ENCODE measurements at places on chromosomes 2 and 18.

- no peak for DNase-seq
Measured at GRCh38 chr2:73187549-73187948, 14.8 kb upstream of the NOTO start.

- DNase-seq = no peak
Measured at GRCh38 chr2:109170645-109171044, 41.6 kb downstream of the SH3RF3 start.

GRCh38 chr2:235094457-235094856 is 142.6 kb downstream of the SH3BP4 start:
- no peak for DNase-seq

DNA sequence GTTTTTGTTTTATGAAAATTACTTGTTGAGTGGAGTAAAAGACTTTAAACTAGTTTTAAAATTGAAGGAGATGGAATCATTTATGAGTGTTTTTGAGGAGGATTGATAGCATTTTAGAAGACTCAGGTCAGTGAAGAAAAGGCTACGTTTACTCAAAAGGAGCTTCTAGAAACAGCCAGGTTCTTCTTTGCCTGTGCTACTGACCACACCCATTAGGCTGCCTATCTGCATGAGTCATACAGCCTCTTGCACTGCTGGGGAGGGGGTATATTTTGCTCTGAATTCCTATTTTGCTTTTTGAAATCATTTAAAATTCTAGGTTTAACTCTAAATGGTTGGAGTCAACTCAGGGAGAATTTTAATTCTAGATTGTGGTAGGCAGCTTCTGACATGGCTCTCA is 22.3 kb downstream of the EFEMP1 start:
- peak; percentile 56 for DNase-seq

DNA sequence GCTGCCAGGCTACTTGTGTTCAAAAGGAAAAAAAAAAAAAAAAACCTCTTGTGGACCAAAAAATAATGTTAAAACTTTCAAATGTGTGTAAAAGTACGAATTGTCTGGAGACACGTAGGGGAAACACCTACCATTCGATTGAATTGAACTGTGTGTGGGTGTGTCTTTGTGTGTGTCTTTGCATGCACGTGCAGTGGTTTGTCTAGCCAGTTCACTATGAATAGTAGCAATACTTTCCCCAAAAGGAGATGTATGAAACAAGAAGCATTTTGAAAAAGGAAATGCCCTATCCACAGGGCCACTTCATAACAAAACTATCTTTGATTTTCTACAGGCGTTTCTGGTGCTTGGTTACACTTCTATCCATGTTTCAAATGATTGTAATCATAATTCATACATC is 186.8 kb downstream of the RPRM start:
- DNase-seq = no peak

GRCh38 chr2:86570059-86570458 is 6.8 kb upstream of the CHMP3 start:
- peak; percentile 18 for DNase-seq

DNA sequence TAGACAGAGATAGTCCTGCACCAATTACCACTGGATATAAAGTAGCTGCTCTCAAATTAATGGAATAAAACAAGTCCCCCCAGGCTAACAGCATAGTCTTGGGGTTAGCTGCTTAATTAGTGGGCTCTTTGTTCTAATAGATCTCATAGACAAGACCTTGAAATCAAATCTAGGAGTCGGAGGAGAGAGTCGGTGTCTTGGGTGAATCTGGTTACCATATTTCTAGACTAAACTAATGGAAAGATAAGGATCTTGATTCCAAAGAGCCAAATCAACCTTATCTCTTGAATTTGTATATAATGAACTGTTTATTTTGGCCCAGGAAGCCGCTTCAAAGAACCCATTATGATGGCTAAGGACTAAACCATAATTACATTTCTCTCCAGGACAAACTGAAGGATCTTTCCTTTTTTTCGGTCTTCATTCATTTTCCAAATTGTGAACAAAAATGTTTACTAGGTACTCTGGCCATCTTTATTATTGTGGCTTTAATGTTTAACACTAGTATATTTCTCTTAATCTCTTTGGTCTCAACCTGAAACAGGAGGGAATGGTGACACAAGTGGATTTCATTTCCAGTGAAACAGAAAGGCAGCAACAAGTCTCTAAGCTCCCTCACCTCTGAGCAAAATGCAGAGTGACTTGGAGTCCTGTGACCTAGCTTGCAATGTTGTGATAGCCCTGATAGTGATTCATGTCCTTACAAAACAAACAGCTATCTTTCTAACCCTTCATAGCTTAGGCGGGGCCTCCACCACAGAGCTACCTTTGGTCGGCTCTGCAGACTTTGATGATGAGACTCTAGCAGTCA is 137.9 kb upstream of the PARD3B start:
- DNase-seq = peak; percentile 68

GRCh38 chr2:173657996-173658717 is 303.5 kb downstream of the CDCA7 start:
- DNase-seq = peak; percentile 95

DNA sequence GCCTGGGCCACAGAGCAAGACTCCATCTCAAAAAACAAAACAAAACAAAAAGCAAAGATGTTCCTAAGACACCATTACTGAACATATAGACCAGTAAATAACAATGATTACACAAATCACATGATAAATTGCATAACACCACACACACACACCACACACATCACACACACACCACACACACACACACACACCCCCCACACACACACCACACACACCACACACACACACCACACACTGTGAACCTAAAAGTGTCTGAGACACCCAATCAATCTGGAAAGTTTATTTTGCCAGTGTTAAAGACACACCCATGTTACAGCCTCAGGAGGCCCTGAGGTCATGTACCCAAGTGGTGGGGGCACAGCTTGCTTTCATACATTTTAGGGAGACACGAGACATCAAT is 62.6 kb upstream of the ASAP2 start:
- no peak for DNase-seq

DNA sequence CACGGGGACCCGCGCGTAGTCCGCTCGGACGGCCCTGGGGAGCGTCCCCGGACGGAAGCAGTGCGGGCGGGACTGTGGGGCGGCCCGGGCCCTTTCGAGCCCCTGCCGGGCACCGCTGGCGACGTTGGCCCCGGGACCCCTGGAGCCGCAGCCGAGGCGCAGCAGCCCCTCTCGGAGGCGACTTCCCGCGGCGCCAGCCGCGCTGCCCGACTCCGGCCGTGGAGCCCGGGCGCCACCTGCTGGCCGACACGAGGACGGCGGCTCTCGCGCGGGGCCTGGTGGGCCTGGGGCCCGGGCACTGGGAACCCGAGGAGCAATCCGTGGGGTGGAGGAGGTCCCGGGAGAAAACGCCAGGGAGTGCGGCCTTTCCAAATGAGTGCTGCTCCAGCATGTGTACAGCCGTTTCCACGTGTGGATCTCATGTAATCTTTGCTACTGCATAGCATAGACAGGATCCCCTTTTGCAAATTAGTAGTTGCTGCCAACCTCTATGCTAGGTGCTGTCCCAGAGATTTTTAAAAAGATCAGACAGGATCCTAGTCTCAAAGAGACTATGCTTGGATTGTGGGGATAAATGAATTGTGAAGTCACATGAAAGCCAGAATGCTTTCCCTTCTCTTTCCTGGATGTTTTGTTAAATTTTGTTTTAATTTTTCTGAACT is 4.0 kb downstream of the ID2 start:
- peak; percentile 50 for DNase-seq

DNA sequence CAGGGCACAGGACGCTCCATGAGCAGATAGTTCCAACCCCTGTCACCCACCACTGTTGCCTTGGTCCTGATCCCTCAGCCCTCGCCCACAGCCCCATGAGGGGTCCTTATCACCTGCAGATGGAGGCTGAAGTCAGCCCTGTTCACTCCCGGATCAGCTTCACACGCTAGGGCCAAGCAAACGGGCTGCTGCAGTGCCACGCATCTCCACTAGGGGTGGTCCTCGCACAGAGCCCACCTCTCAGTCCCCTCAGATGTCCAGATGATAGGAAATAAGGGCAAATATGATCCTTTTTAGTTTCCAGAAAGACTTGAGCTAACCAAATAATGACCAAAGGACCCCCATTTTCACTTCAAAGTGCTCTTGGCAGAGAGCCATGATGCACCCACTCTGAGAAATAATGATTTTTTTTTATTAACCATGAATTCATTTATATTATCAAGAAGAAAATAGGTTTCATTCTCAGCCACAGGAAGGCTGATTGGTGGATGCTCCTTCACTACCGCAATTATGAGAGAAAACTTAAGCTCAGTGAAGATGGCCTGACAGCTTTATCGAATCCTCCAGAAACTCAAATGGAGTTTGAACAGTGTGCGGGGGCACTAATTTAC is 71.9 kb upstream of the KLHL29 start:
- peak; percentile 16 for DNase-seq

DNA sequence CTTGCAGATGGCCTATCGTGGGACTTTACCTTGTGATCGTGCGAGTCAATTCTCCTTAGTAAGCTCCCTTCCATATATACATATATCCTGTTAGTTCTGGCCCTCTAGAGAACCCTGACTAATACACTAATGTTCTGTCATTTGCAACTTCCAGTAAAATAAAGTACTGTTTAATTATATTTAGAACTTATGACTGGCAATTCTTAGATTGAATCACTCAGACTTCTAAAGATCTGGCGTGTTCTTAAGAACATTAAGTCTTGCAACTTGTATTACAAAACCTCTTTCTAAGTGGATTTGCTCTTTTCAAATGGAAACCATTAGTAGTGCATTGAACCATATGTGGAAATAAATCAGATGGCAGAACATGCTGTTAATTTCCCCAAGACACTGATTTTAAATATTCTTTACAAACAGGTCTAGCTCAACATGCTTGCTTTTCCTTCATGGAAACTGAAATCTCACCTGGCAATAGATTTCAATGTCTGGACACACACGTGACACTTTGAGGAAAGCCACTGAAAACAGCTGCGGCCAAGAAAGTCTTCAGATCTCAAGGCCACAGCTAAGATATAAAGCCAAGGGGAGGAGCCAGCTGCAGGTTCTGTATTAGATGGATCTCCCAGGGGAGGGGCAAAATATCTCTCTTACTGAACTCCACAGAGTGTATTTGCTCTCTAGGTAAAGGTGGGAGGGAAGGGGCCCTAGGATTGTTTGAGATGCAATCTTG is 50.6 kb downstream of the PMAIP1 start:
- no peak for DNase-seq

GRCh38 chr2:132943829-132944228 is 273.8 kb upstream of the LYPD1 start:
- peak; percentile 52 for DNase-seq

- DNase-seq = no peak
Measured at GRCh38 chr2:232350804-232351685, 27.5 kb upstream of the ALPP start.

DNA sequence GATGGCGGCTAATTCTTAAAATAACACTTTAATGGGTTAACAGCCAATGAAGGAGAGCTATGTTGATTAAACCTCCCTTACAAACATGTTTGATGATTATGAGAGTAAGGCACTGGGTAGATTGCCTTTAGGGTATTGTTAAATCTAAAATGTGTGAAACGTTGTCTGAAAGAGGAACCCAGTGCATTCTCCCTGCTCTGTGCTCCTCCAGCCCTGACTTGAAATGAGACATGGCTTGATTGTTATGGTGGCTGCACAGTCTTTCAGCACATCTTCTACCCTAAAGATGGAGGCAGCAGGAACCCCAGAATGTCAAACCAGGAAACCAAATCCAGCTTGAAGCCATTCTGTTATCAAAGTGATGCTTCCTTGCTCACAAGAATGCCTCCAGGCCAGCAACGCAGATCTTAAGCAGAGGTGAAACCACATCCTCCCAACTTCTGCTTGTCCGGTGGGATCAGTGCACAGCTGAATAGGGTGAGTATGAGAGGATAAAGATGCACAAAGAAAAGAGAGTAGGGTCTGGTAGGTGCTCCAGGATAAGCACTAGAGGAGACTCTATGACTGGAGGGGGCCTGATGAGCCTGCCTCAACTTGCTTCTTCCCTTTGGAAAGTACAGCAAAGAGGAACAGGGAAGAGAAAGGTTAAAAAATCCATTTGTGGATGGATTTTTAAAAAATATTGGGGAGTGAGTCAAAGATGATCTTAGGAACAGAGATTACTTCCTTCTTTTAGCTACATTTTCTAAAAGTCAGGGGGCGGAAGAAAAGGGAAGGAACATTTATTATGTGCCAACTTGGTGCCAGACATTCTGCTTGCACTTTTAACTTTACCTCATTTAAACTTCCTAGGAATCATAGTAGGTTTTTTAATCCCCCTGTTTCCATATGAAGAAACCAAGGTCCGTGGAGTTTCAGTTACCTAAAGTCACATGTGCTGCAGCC is 523.0 kb downstream of the TXNL1 start:
- DNase-seq = peak; percentile 24

DNA sequence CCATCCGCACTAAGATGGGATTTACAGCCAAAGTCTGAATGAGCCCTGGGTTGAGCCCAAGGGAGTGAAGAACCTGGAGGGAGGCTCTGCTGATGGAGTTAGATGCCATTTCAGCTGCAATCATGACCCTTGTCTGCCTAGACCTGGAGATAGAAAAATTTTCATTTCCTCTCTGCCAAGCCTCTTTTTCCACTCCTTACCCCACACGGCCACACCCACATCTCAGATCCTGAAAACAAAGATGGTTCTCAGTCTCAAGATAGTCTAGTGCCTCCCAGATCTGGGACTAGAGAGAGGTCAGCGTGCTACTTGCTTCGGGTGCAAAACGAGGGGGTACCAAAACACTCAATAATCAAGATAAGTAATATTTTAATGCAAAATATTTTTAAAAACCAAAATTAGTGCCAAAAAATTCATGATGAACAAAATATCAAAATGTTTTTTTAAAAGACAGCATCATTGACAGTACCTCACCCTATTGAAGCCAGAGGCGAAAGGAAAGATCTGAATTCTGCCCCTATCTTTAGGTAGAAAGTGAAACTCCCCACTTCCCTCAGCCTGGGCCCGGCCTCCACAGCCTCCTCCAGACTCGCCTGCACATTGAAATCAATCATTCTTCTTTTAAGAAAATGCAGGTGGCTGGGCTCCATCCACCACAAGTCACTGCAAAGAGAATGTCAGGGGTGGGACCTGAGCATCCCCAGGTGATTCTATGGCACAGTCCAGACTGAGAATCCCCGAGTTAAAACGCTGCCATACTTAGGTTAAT is 57.8 kb upstream of the GPR45 start:
- no peak for DNase-seq

All from EH (cell line).